ENCODE measurements at places on chromosomes 7 and 10. TPM values are rescaled to one million over a fixed set of nuclear protein-coding genes. Genes with fewer than 3 reads are reported as not detected.

The TAF5 gene
- total RNA-seq, result 4.7 TPM

The PLEKHS1 gene
- not detected for total RNA-seq

DNA sequence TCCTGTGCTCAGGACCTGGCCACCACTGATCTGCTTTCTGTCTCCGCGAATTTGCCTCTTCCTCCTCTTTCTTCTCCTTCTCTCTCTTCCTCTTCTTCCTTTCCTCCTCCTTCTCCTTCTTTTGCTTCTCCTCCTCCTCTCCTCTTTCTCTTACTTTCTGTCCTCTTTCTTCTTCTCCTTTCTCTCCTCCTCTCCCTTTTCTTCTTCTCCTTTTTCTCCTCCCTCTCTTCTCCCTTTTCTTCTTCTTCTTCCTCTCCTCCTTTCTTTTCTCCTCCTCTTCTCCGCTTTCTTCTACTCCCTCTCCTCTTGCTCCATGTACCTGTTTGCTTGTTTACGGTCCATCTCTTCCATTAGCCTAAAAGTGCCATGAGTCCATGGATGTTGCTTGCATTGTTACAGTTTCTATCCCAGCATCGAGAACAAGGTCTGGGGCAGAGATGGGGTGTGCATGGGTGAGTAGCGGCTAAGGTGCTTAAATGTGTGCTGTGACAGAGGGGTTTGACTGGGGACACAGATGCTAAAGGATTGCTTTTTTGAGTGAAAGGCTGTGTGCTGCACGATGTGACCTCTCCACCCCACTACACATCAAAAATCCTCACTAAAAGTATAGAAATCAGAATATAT lies 7.7 kb downstream of the SH2D4B start:
- DNase-seq, result no peak

DNA sequence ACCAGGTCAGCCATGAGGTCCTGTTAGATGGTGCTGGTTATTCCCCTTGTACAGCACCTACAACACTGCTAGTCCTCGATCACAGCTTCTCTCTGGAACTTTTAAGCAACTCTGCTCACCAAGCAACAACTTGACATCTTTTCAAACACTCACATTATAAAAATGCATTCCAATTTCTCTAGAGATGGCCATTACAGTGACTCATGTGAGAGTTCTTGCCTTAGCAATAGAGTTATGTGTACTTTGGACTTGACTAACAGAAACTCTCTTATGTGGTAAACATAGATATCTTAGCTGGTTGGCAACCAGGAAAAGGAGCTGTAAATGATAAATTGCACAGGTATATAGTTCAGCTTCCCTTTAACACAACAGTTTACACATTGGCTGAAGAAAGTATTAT lies 122.2 kb downstream of the PDE1C start:
- no peak for DNase-seq

DNA sequence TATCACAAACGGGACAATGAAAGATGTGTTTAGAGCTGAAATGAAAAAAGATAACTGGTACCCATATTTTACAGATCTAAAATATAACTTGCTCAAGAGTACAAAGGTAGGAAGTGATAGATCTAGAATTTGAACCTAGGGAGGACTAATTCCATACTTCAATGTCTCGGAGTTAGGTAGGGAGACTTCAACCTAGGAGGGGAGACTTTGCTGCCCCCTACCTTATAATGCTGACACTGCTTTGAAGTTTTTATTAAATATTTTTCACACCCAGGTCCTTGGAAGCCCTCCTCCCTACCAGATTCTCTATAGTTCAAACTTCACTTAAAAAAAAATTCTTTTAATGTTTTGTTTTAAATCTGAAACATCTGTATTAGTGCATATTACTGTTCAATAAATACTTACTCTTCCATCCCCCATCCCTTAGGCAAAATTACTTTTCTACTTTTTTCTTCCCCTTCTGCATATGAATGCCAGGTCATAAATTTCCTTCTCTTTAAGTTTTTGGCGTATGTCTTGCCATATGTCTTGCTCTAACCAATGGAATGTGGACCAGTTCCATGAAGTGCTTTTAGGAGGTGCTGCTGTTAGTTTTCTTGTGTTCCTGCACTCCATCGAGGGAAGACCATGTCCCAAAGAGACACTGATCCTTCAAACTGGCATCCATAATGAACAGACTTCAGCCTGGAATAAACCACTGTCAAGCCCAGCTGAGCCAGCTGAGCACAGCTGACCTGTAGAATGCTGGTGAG lies 57.8 kb downstream of the MICU1 start:
- DNase-seq, result no peak

DNA sequence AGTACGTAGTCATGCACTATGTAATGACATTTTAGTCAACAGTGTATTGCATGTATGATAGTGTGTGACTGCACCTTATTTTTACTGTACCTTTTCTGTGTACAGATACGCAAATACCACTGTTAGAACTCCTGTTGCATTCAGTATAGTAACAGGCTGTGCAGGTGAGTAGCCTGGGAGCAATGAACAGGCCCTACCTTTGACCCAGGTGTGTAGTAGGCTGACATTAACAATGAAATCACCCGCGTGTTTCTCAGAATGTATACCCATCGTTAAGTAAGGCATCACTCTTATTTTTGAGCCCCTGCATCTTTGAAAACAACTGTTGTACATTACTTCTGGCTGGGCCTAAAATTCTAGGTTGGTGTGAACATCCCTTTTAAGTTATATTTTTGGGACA lies 41.6 kb downstream of the DAGLB start:
- no peak for DNase-seq

DNA sequence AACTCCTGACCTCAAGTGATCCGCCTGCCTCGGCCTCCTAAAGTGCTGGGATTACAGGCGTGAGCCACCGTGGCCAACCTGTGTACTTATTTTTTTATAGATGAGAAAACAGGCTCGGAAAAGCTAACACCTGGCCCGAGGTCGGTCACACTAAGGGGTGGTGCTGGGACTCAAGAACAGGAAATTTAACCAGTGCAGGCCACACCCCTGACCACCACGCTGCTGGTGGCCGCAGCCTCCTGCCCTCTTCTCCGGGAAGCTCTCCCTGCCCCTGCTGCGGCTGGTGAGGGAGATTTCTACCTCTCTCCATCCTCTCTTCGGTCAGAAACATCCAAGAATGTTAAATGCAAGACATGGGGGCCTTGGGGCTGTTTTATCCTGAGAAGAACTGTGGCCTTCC lies 63.2 kb downstream of the TNRC18 start:
- no peak for DNase-seq

The TMEM26 gene
- total RNA-seq, result 0.14 TPM

The CPA4 gene
- total RNA-seq, result 0.59 TPM

The HPS1 gene
- total RNA-seq, result 28.8 TPM

GRCh38 chr10:23037561-23037960 lies 57.8 kb upstream of the MSRB2 start:
- DNase-seq, result no peak

The ZNF503 gene
- total RNA-seq, result 1.3 TPM

DNA sequence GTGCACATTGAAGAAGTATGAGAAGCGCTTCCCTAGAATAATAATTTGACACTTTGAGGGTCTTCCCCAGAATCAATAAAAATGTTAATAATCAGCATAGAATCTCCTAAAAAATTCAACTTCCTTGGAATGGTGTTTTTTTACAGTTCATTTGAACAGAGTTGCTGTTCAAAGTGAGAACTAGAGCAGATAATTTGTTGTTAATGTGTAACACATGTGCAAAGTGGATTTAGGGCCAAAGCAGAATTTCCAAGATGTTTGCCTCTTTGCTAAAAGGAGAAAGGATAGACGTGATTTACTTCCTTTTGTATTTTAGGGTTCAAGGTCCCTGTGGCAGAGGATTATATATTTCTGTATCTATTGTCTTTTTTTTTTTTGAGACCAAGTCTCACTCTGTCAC lies 73.8 kb downstream of the ZNF277 start:
- DNase-seq, result no peak

DNA sequence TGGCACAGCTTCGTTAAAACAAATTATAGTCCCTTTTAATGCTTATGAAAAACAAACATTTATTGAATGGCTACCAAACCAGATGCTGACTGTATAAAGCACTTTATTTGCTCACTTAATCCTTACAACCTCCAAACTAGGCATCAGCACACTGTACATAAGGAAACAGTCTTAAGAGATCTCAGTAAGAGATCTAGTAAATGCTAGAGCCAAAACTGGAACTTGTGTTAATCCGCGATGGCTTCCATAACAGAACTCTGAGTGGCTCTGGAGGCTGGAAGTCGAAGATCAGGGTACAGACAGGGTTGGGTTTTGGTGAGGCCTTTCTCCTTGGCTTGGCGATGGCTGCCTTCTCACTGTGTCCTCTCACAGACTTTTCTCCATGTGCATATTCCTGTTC lies 27.0 kb downstream of the PDZD8 start:
- DNase-seq, result no peak

- DNase-seq, result no peak
Measured at GRCh38 chr7:159007364-159007995, 137.2 kb downstream of the VIPR2 start.

The TBX20 gene
- 5.9 TPM for total RNA-seq

- DNase-seq, result no peak
Measured at GRCh38 chr10:122301811-122302115, 30.7 kb downstream of the BTBD16 start.

- no peak for DNase-seq
Measured at GRCh38 chr7:50266635-50267386, 37.7 kb upstream of the IKZF1 start.

The SHH gene
- total RNA-seq, result 0.20 TPM

DNA sequence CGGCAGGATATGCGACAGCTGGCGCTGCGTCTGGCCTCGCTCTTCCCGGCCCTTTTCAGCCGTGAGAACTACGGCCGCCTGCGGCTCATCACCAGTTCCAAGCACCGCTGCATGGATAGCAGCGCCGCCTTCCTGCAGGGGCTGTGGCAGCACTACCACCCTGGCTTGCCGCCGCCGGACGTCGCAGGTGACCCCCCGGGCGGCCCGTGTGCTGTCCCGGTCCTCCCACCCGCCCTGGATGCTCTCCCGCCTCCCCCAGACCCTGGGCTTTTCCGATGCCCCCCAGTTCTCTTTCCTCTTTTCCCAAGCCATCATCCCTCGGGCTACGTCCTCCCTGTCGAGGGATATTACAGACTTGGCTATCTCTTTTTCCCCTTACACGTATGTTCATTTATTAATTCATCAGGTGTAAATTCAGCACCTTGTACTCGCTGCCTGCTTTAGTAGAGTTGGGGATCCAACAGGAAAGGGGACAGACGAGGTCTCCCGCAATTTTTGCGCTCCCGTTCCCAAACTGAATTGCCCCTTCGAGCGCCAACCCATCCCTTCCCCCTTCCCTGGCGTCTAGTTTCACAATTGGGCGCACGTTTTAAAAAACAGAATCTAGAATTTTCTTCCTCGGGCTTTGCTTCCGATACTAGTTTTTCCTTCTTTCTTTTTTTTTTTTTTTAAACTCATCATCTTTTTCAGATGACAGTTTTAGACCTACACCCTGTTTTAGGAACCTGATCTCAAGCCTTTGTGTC lies 846 bp downstream of the MINPP1 start:
- DNase-seq, result peak; percentile 13

The EN2 gene
- total RNA-seq, result not detected

DNA sequence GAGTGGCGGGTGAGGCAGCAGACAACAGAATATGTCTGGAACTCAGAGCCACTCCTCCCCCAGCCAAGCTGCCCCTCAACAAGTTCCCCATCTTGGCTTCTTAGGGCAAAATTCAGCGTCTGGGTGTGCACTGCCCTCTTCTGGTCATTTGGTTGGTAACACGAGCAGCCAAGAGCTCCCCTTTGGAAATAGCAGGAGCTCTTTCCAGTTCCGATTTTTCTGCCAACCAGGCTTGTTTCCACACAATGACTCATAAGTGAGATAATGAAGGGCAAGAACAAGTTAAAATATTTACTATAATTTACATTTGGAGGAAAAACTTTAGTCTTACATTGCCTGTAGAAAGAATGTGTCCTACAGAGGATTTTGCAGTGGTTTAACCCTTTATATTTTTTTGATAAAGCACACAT lies 70.5 kb downstream of the ADCYAP1R1 start:
- peak; percentile 61 for DNase-seq

- no peak for DNase-seq
Measured at GRCh38 chr10:104777086-104777799, 136.2 kb downstream of the SORCS3 start.

The ADARB2 gene
- total RNA-seq, result not detected

The NUTM2A gene
- 0.07 TPM for total RNA-seq

DNA sequence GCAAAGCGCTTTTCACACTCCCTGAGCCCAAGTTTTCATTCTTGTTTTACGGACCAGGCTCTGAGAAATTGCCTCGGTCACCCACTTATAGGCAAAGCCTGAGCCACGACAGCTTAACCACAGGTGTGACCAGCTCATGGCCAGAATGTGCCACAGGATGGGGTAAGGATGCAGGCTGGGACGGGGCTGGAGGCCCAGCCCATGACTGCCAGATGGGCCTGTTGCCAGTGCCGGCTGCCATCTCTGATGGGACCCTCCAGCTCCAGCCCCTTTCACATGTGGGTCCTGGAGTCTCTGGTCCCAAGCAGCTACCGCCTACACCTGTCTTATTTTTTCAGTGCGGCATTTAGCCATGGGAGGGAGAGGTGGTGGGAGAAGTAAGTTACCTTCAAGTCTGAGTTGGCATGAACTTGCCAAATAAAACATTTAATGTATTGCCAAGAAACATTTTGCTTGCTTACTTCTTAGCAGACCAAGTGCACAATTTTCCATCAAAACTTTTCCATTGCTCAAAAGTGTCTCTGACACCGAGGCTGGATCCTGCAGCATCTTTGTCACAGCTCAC lies 142.6 kb downstream of the GRK5 start:
- DNase-seq, result no peak

- DNase-seq, result no peak
Measured at GRCh38 chr10:47022311-47023131, 111.3 kb downstream of the PTPN20 start.

DNA sequence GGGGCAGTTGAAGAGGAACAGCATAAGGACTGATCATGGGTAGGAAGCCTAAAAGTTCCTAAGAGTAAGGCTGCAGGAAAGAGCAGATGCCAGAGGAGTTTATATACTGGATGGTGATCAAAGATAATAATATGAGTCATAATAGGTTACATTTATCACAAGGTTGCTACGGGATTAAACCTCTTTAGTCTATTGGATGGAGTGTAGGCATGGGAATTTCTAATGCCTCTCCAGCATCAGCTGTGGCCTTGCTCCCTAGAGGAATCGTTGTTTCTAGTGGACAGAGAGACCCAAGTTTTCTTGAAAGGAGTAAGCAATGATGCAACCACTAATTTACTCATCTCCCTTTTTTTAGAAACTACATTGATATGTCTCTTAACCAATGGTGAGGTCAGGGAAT lies 213.4 kb downstream of the GPR37 start:
- DNase-seq, result no peak

The LIPN gene
- total RNA-seq, result not detected

The RBM20 gene
- total RNA-seq, result 0.13 TPM

DNA sequence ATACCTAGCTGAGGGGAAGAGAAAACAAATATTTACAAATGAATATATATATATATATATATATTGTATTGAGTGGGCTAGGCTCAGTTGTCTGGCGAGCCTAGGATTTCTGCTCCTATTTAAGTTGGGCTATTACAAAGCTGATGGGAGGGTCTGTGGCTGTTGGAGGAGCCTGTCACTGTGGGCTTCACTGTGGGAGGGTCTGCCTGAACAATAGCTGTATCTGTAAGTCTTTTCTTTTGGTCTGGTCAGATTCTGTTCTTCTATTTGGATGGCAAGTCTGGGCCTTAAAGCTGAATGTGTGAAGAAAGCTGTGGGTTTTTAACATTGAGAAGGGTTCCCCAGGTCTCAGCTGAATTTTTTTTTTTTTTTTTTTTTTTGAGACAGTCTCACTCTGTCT lies 220.6 kb upstream of the LYZL1 start:
- DNase-seq, result no peak

All from pulmonary artery endothelial cell (primary cell).